Suprapubic skin (tissue), 4 donors: ENCODE measurements at places on chromosomes 1 and 21. TPM values are rescaled to one million over a fixed set of nuclear protein-coding genes. Genes with fewer than 3 reads are reported as not detected.

- no peak overlapping the region for H3K27ac ChIP-seq
- H3K36me3 ChIP-seq: no peaks in the 10 kb centered on the region
- no peaks in the 10 kb centered on the region for H3K27me3 ChIP-seq
- no peak for DNase-seq
These were observed 29.3 kb upstream of the DNAJC11 start for GRCh38 chr1:6730880-6731279.

DNA sequence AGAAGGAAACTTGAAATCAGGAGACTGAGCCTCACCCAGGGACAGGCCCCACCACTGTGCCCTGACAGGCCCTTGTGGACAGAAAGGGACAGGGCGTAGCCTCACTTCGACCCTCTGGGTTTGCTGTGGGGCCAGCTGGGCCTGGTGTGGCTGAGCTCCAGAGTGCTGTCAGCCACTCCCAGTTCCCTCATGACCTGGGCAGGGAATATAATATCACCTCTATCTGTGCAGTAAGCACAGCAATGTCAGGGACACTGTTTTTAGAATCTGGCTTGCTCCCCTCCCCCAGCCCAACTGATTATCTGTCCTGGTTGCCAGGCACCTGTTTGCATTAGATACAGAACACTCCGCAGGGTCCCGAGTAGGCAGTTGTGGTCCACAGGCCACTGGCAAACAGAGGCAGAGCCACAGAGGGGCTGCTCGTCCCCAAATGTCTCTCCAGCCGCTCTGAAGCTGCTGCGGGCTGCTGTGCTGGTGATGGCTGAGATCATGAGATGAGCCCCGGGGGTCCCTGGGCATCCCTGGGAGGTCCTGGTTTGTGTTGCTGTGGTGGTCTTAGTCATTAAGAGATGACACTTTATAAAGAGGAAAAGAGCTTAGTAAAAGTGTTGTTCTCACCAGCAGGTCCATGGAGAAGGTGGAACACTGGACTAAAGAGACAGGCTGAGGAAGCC, 51.6 kb downstream of the ETS2 start:
- H3K4me1 ChIP-seq: peaks cover 14% of the 10 kb centered on the region
- no peaks in the 10 kb centered on the region for H3K27me3 ChIP-seq
- no peak overlapping the region for H3K4me3 ChIP-seq
- no peaks in the 10 kb centered on the region for H3K36me3 ChIP-seq
- H3K27ac ChIP-seq: no peak overlapping the region

DNA sequence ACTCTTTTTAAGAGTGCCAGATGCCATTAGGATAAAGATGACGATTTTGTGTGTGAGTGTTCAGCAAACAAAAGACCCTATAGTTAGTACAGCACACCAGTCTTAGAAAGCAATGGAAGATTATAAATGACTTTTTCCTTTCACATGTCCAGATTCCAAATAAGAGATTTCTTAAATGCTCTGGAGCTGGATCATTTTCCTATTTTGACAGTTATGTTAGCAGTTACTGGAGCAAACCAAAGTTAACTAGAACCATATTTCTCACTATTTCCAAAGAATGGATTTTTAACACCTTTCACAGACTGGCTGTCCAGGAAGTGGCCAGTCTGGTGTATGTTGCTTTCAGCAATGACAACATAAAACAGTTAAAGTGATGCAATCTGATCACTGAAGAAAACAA, 905.8 kb upstream of the ADGRL2 start:
- H3K4me3 ChIP-seq: no peak overlapping the region
- H3K36me3 ChIP-seq: no peaks in the 10 kb centered on the region
- no peak overlapping the region for H3K27ac ChIP-seq
- H3K27me3 ChIP-seq: no peaks in the 10 kb centered on the region

DNA sequence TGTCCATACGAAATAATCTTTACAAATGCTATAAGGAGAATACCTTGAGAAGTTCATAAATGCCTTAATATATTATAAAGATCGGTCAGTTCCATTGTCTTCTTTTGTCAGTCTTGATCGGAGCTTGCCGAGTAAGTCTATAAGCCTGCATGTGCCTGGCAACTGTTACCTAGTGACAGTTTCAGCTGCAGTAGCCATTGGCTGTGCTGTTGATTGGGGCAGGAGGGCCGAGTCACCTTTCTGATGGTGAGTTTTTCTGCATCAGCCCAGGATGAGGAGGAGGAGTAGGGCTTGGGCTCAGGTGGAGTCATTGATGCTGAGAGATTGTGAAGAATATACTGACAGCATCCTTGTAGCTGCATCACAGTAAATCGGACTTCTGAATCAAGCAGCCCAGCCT, 1.9 kb upstream of the GPR52 start:
- no peaks in the 10 kb centered on the region for H3K27me3 ChIP-seq
- DNase-seq: no peak
- no peaks in the 10 kb centered on the region for H3K36me3 ChIP-seq
- no peak overlapping the region for H3K27ac ChIP-seq
- no peak overlapping the region for H3K4me3 ChIP-seq
- no peaks in the 10 kb centered on the region for H3K4me1 ChIP-seq

- no peak overlapping the region for H3K4me3 ChIP-seq
- H3K4me1 ChIP-seq: peaks cover 18% of the 10 kb centered on the region
- H3K27ac ChIP-seq: peak overlapping the region; percentile 25
- DNase-seq: no peak
These were observed 10.6 kb upstream of the GADD45A start for GRCh38 chr1:67674260-67675011.

GRCh38 chr1:15218287-15219279, 28.4 kb upstream of the FHAD1 start:
- H3K27ac ChIP-seq: no peak overlapping the region
- DNase-seq: no peak
- H3K4me1 ChIP-seq: peaks cover 9% of the 10 kb centered on the region
- H3K4me3 ChIP-seq: no peak overlapping the region
- H3K27me3 ChIP-seq: no peaks in the 10 kb centered on the region
- peaks cover 5% of the 10 kb centered on the region for H3K36me3 ChIP-seq

GRCh38 chr1:101101360-101101759, 75.8 kb upstream of the DPH5 start:
- DNase-seq: no peak
- H3K27me3 ChIP-seq: no peaks in the 10 kb centered on the region
- no peak overlapping the region for H3K27ac ChIP-seq
- no peaks in the 10 kb centered on the region for H3K4me1 ChIP-seq
- no peaks in the 10 kb centered on the region for H3K36me3 ChIP-seq

- peaks cover 4% of the 10 kb centered on the region for H3K4me1 ChIP-seq
- no peaks in the 10 kb centered on the region for H3K36me3 ChIP-seq
- H3K27ac ChIP-seq: no peak overlapping the region
- no peak for DNase-seq
These were observed 78.9 kb downstream of the DNM3 start for GRCh38 chr1:171919891-171920887.

DNA sequence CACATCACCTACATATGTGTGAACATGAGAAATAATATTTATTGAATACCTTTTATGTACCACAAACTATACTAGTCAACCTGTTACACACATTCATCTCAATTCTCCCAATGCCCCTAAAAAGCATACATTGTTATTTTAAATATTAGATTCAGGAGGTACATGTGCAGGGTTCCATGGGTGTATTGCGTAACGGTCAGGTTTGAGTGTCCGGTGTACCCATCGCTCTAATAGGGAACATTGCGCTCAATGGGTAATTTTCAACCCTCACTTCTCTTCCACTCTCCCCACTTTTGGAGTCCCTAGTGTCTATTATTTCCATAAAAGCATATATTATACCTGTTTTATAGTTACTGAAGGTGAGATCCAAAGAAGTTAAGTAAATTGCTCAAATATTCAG, 82.0 kb downstream of the IFI44 start:
- DNase-seq: no peak
- H3K36me3 ChIP-seq: no peaks in the 10 kb centered on the region
- H3K27ac ChIP-seq: no peak overlapping the region

DESI2 gene
- total RNA-seq: 24.0 TPM

NTNG1 gene
- 6.5 TPM for total RNA-seq
